ENCODE measurements at places on chromosomes 1 and 21.

DNA sequence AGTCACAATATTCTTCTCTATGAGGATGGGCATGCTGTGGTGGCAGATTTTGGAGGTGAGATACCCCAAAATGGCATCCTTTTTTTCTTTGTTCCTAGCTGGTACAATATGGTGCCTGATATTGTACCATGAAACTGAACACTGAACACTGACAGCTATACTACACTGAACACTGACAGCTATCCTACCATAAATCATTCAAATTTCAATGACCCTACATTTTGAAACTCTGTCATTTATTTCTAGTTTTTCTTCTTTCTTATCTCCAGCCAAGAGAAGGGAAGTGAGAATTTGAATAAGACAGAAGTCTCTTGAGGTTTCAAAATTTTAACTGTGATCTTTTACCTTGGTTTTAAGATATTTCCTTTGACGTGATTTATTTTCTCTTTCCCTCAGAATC lies 76.3 kb downstream of the LRRC53 start:
- DNase-seq: no peak

DNA sequence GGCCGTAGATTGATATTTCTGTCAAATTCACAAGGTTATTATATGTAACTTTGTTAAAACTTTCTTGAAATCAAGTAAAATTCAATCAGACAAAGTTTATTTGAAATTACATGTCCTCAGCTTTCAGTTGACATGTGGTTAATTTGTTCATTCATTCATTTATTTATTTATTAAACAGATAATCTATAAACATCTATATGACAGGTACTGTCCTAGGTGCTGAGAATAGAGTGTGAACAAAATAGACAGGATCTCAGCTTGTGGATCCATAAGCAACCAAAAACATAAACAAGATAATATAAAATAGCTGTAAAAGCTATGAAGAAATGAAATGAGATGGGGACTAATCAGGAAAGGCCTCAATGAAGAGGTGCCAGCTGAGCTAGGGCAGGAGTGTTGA lies 72.0 kb downstream of the LRRC8D start:
- DNase-seq: no peak

GRCh38 chr1:183293241-183293640 lies 107.2 kb downstream of the LAMC2 start:
- DNase-seq: no peak

DNA sequence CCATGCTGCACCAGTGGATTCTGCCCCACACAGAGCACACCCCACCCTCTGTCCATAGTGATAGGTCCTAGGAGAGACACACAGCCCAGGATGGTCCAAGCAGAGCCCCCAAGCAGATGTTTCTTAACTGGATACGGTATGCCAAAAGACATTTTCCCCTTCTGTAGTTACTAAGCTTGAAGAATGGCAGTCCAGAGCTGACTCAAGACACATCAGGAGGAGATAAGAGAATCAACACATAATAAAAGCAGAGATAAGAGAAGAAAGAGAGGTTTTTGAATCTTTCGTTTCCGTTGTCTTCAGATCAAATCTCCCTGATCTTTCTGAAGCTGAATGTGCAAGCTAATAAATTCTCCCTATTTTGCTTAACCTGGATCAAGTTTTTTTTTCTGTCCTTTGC lies 21.8 kb upstream of the CASQ2 start:
- no peak for DNase-seq

- no peak for DNase-seq
These were observed 7.4 kb downstream of the SLC30A2 start for GRCh38 chr1:26038477-26038876.

- no peak for DNase-seq
These were observed 6.5 kb downstream of the NR0B2 start for GRCh38 chr1:26907071-26907917.

GRCh38 chr1:224781800-224782199 lies 147.7 kb upstream of the DNAH14 start:
- DNase-seq: no peak

DNA sequence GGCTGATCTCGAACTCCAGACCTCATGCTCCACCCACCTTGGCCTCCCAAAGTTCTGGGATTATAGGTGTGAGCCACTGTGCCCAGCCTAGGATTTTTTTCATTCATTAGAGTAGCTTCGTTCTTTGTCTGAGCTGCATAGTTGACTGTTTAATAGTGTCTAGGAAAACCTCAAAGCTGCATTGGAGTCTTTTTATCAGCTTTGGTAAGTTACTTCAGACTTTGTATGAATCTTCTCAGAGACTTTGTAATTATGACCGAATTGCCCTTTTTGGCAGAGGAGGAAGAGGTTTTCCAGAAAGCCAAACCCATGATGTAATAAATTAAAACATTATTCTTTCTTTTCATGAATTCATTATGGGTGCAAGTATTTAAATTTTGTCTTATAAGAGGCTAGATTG lies 5.1 kb downstream of the DNAJB4 start:
- no peak for DNase-seq

Measured in iPS DF 19.7 (cell line).